Activated B cell treated with CpG ODN at 0.5 μM for 24 hours (primary cell): ENCODE measurements at places on chromosomes 1 and 21.

- DNase-seq, result no peak
Measured at GRCh38 chr1:201603613-201604232, 64.8 kb downstream of the NAV1 start.

GRCh38 chr21:46366966-46367365 lies 43.0 kb downstream of the PCNT start:
- DNase-seq, result no peak

- DNase-seq, result no peak
Measured at GRCh38 chr1:3161176-3161840, 92.3 kb downstream of the PRDM16 start.

DNA sequence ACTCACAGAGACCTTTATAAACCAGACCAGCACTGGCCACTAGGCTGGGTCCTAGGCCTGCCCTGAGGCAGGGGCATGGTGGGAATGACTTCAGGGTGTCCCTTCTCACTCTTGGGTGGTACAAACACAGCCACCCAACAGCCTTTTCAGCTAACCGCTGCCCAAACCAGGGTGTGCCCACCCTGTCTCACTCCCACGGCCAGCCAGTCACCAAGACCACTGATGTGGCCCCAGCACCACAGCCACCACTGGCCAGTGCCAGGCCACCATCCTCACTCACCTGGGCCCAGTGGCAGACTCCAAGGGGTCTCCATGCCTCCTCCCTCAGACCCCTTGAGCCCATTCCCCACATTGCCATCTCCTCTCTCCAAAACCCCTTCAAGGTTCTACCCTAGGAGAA lies 27.8 kb downstream of the TAS1R2 start:
- no peak for DNase-seq

GRCh38 chr1:39491146-39491921 lies at the start of gene BMP8A:
Gene BMP8A, plus strand, starts transcription at chr1:39491636. Its CDS starts 356 bp downstream, at chr1:39491992.
- DNase-seq, result peak; percentile 80

DNA sequence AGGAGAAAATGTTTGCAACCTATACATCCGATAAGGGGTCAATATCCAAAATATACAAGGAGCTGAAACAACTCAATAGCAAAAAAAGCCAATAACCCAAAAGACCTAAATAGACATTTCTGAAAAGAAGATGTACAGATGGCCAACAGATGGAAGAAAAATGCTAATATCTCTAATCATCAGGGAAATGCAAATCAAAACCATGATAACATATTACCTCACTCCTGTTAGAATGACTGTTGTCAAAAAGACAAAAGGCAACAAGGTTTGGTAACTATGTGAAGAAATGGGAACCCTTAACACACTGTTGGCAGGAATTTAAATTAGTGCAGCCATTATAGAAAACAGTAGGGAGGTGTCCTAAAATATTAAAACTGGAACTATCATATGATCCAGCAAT lies 74.7 kb downstream of the LEPR start:
- DNase-seq, result no peak

GRCh38 chr1:200432586-200432985 lies 22.8 kb upstream of the ZNF281 start:
- no peak for DNase-seq

DNA sequence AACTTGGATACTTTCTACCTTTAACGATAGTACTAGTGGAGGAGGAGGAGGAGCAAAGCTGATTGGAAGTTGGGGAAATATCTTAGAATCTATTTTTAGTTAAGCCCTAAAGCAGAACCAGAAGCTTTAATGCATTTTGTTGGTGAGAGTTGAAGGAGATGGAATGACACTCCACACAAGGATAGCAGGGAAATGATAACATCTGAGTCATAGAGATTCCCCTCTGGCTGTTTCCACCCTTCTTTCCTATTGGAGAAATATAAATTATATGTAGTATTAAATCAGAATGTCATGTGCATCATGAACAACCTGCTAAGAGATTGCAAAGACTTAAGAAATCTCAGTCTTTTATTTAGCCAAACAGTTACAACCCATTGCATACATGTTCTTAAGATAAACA lies 1357.7 kb downstream of the NCAM2 start:
- DNase-seq, result no peak
